ENCODE measurements at places on chromosomes 5 and 9.

DNA sequence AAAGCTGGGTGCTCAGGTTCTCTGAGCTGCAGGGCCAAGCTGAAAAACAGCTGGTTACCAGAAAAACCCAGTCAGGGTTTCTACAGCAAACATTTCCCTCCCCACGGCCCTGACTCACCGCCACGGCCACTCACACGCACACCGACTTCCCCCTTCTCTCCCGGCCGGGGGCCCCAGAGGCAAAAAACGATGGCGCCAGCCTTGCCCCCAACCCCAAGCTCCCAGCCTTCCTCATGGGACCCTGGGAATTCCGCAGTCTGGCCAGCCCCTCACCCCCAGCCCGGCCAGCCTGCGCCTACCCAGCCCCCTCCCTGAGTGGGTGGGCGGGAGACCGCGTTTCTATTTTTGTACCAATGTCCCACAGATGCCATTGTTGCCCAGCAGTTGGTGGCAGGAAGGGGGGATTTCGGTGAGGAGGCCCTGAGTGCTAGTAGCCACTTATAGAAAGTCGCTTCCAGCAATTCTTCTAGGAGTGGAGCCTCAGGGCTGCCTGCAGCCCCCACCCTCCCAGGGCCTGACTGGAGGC, 18.4 kb downstream of the ENG start:
- DNase-seq, result no peak

GRCh38 chr5:165874851-165875250, 2369.4 kb downstream of the MAT2B start:
- DNase-seq, result no peak

DNA sequence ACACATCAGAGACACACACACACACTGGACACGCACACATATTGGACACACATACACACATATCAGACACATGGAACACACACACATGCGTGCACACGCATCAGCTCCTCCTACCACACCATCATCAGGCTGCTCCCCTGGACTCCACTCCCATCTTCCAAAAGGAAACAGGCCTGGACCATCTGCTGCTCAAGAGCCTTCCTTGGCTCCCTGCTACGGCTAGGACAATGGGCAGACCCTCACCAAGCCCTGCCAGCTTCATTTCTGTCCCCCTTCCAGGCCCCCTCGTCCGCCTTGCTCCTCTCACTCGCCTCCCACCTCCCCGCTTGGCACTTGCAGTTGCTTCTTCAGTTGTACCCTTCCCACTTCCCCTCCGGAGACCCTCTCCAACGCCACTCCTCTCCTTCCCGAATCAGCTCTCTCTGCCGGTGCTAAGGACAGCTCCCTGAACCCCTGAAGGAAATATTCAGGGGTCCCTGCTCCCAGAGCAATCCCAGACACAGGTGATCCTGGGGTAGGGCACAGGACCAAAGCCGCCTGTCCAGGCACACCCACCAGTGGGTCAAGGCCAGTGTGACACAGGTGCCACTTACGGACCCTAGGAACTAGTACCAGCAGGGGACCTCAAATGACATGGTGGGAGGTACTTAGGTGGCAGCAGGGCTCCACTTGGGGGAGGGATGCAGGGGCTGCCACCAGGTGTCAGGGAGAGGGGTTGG, 12.1 kb upstream of the LAMC3 start:
- no peak for DNase-seq

DNA sequence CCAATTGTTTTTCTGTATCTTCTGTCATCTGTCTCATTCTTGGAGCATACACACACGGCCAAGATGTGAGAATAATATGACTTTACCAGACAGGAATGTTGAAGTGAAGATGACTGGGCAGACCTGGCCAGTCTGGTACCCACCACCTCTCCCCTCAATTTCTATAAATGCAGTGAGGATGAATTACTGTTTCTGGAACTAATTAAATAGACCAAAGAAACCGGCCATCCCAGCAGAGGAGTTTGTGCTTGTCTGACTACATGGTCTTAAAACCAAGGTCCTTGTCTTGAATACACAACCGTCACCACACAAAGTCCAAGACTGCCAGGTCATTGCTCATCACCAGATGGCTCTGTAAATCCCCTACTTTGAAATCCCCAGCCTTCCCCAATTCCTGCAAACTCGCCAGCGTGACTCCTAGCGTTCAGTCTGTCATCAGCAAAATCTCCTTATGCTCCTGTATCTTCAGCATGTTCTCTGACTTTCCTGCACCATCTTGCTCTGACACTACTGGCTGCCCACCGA, 147.2 kb downstream of the PDE4D start:
- DNase-seq, result no peak

GRCh38 chr5:122942164-122942914, 94.2 kb downstream of the PPIC start:
- DNase-seq, result peak; percentile 37

GRCh38 chr5:77744116-77744515, 32.0 kb downstream of the TBCA start:
- no peak for DNase-seq

- DNase-seq, result no peak
These were observed 698.8 kb upstream of the C9orf72 start for GRCh38 chr9:28272127-28272526.

DNA sequence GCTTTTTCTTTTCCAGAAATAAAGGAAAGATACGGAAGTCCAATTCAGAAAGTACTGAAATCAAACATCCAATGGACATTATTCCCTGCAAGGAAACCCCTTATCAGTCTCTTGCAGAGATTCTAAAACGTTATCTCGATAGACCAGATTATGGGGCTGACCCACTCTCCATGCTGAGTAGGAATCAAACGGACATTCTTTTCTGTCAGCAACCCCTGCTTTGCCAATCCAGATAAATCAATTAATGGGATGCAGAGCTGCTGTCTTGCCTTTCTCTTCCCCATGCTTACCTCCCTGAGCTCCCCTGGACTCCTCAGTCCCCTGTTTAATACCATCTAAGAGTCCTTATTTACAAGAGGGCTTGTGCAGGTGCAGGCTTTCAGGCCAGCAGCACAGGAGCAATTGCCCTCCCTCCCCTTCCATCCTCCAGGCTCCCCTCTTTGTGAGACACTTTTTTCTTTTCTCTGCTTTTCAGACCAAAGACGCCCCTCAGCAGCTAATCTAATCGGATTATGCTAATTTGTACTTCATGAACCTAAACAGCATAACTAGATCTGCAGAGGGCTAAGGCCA, 14.2 kb downstream of the TAL2 start:
- no peak for DNase-seq

DNA sequence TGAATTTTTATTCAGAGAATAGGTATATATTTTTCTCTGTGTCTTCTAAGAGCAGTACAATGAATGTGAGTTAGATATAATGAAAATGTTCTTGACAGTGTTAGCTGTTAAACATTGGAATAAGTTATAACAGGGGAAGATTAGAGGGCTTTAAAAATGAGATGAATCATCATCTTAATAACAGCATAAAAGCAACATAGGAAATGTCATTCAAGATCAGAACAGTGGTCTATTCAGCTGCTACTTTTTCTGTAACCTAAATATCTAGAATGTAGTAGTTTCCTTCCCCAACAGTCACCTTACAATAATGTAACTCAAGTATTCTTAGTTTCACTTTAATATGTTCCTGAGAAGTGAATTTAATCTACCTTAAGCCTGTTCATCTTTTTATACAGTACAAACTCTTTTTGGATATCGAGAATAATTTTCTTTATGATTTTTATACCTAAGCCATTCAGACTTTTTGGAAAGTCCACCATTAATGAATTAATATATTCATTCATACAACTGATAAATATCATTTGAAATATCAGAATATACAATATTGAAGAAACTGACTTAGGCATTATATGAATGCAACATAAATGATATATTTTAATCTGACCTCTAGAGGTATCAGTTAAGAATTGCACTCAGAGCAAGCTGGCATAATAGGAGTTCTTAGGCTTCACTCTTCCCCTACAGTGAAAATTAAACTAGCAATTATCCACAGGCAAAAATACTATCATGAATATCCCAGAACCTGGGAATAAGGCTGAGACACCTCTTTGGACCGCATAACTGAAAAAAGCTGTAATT, 66.1 kb upstream of the EDIL3 start:
- DNase-seq, result no peak

Data from NCI-H345 (cell line).